CD4-positive, alpha-beta memory T cell (primary cell): ENCODE measurements at places on chromosomes 5 and 9. TPM values are rescaled to one million over a fixed set of nuclear protein-coding genes. Genes with fewer than 3 reads are reported as not detected.
A peak's percentile ranks its signal among the peaks of the same experiment; 100 is the strongest.

GRCh38 chr5:169944115-169944514 lies 36.2 kb downstream of the INSYN2B start:
- no peak for DNase-seq

- DNase-seq, result peak; percentile 77
These were observed 1.0 kb downstream of the ANKH start for GRCh38 chr5:14870337-14871213.

- DNase-seq, result no peak
These were observed 134.5 kb upstream of the SPEF2 start for GRCh38 chr5:35483191-35483590.

DNA sequence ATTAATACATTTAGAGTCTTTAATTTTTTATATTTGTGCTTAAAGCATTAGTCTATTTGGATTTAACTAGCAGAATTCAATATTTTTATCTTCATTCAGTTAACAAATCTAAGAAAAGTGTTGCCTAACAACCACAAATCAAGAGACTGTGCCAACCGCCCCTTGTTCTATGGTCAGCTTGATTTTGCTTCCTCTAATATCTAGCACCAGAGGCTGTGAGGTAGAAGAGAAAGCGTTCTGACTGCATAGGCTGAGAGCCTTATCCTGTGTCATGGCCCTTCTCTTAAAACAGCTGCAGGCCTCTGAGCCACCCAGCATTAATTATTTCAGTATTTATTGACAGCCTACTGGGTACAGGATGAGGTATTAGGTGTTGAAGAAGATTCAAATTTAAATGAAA lies 693.0 kb upstream of the CDH6 start:
- no peak for DNase-seq

DNA sequence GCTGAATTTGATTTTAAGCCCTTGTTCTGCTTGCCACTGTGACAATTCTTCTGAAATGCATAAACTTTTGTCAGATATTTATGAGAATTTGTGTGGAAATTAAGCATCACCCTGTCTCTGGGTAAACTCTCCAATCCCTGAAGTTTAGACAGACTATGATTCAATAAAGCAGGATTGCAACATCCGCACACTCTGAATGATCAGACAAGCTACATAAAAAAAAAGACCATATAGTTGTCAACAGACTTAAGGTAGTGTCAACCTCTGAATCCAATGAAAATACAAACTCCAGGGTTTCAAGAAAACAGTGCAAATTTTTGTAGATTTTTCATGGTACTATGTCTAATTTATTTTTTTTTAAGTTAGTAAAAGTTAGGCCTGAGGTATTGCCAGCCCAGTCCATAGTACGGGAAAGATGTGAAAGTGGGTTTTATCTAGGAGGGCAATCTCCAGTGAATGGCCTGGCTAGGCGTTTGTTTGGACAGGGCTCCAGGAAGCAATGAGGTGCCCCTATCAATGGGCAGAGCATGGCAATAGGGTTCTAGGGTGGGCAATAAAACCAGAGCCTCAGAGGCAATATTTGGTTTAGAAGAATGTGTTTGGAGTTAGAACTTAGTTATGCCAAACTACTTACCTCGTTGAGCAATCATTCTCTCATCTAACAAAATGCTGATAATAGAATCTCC lies 762.6 kb upstream of the SEMA6A start:
- no peak for DNase-seq

GRCh38 chr9:2015581-2016407 lies 647 bp downstream of the SMARCA2 start:
- peak; percentile 58 for DNase-seq

DNA sequence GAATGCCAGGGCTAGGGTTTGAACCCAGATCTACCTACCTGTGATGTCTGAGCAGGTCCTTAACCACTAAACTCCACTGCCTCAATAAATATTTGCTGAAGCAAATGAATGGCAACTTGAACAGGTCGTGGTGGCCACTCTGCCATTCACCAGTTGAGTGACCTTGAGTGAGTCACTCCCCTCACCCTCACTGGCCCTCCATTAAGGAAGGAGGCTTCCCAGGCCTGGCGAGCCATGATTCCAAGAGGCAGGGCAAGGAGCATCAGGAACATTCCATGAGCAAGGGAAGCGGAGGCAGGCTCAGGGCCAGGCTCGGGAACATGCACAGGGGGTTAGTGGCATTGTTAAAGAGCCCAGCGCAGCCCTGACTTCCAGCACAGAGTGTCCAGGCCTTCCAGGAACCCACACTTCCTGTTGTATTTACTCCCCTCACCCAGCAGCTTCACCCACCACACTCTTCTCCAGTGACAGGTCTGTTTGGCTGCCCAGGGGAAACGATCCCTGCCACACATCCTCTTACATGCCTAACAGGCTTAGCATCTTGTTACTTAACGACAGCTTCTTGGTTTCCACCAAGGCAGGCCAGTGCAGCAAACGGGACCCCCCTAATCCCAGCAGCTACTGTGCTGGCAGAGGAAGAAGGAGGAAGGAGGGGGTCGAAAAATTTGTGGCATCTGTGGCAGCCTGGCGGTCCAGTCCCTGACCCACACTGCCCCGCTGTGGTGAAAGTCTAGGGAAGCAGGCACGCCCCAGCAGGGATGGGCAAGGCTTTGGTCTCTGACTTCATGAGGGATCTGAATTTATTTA lies 43.7 kb upstream of the TTC1 start:
- no peak for DNase-seq

- no peak for DNase-seq
These were observed 50.7 kb downstream of the FAM170A start for GRCh38 chr5:119680080-119680479.

DNA sequence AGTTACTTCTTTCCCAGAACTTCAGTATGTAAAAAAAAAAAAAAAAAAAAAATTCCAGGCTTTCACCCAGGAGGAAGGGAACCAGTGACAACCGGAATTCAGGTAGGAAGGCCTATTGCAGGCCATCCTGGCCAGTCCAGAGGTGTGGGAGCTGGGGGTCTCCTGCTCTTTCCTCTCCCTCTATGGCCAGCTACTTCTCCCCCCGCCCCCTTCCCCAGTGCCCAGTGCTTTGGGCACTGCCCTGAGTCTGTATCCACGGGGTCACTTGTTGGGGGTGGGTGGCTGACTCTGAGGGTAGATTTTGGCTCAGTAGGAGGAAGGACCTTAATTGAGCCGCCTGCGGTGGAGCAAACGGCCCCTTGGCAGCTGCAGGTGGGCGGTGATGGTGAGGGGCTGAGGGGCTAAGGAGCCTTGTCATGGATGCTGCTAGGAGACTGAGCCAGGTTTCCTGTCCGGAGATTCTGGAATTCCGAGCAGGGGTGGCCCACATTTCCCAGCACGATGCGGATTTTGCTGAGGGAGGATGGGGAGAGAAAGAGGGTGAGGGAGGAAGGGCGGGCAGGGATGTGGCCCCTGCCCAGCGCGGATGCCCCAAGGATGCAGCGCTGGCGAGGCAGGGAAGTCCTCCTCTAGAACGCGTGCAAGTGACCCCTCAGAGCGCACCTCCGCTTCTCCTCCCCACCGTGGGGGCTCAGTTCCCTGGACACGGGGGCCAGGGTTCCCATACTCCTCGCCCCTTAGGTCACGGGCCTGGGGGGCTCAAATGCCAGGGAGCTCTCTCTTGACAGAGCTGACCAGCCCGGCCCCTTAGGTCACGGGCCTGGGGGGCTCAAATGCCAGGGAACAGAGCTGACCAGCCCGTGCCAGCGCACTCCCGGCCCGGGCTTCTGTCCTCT lies 1.2 kb upstream of the PHF2 start:
- no peak for DNase-seq

DNA sequence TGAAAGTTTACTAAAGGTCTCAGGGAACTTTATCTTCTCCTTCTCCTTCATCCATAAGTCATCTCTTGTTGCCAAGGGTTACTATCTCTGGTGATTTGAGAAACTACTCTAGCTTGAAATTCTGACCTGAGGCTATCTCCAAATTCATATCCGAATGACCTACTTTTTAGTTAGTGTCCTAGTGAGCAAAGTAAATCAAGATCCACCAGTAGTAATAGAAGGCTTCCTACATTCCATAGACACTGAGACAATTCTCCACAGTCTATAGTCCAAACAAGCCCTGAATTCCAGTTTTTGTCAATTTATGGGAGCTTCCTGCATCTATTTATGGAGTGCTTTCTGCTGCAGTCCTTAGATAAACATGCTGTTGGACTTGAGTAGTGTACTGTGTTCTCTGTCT lies 5.0 kb downstream of the IL7R start:
- no peak for DNase-seq

- no peak for DNase-seq
These were observed 167.3 kb upstream of the IRX1 start for GRCh38 chr5:3428334-3428733.

GRCh38 chr9:38066914-38067858 lies 1.8 kb downstream of the SHB start:
- peak; percentile 15 for DNase-seq

DNA sequence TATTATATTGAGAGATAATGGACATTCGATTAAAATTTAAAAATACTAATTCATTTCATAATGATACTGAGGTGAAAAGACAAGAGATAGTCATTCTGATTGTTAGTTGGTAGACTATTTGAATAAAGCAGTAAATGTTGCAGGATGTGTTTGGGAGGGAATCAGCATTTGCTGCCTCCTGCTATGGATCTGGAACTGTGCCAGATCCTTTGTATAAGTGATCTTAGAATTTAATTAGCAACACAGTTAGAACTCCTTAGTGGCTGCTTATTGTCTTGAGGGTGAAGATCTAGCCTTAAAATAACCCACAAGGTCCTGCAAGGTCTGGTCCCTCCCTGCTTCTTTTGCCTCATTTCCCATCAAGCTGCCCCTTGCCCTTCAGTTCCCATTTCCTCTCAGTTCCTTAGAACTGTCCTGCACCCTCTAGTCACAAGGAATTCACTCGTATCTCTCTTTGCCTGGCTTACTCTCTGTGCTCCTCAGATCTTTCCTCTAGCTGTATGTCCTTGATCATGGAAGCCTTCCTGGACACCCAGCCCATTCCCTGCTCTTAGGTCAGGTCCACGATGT lies 12.5 kb downstream of the LECT2 start:
- no peak for DNase-seq

GRCh38 chr5:164688437-164688836 lies 1183.0 kb downstream of the MAT2B start:
- DNase-seq, result no peak

- no peak for DNase-seq
These were observed 1013.4 kb upstream of the COX7C start for GRCh38 chr5:85604378-85604777.

- no peak for DNase-seq
These were observed 69.0 kb downstream of the MEF2C start for GRCh38 chr5:88813805-88814575.

- DNase-seq, result no peak
These were observed 41.5 kb downstream of the UBE2R2 start for GRCh38 chr9:33858423-33858822.

DNA sequence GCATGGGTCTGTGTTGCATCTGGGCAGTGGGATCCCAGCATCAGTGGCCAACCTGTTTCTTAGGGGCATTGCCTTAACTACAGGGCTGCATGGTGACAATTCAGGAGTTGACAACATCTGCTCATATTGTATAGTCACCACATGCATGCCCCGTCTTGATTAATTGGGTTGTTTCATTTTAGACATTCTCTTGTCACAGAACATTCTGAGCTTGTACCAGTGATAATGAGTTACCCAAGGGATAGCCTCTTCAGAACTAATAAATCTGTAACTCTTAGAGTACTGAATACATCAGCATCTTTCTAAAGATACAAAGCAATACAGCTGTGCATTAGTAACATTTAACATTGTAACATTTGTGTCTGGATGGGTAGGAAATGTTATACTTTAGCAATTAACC lies 426.5 kb upstream of the CD180 start:
- no peak for DNase-seq

DNA sequence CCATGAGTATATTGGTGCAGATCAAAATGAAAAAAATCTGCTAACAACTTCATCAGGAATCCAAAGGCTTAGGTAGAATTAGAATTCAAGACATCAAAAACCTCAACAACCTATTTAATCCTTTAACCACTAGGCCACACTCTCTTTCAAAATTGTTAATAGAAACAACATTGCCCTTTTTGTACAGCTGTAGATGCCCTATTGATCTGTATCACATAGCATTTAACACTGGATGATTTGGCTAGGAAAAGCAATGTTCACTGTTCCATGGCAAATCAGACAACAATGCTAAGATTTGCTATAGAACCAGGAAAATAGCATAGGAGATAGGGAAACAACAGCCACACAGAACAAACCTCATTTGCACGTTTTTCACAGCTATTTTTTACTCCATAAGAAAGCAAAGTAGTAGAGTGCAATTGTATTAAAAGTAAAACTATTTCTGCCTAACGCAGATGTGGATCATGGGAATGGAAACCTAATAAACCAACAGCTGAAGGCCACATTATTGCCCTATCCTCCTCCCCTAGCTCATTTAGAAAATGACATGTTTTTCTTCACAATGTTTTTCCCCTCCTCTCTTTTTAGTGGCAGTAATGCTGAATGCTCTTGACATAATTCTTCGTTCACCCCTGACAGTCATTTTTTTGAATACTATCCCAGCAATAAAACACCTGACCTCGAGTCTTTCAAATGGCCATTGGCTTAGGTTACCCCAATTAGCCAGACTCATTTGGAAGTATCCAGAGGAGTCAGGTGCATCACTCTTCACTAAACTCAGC lies 373.0 kb upstream of the CCNH start:
- DNase-seq, result no peak

DNA sequence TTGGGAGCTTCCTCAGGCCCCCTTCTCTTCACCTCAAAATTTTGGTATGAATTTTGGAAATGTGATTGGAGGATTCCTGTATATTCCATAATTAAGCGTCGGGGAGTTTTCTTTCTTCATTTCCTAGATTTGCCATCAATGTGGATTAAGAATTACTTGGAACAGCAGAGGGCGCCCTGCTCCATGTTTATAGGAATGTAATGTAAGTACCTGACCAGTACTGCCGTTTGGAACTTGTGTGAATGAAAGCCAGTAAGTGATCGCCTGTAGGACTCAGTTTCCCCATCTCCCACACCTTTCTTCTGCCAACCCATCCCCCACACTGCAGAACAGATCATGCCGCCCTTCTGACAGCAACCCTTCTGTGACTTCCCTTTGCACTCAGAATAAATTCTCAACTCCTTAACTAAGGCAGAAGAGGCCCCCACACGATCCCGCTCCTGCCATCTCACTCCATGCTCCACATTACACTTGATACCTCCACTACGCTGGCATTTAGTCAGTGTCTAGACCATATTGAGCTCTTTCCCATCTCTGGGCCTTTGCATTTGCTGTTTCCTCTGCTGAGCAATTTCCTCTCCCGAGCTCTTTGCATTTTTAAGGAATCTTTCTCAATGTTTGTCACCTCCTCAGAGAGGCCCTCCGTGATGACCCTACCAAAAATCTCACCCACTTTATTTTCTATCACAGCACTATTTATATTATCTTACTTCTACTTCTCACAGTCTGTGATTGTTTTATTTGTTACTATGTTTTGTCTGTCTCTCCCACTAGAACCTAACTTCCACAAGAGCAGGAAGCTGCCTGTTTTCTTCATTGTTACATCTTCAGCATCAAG lies 79.5 kb upstream of the HTR4 start:
- DNase-seq, result peak; percentile 55

Gene N4BP3
- 1.7 TPM for total RNA-seq

Gene TMEM174
- not detected for total RNA-seq

Gene PSD2
- not detected for total RNA-seq

Gene OLFM1
- not detected for total RNA-seq

Gene MSX2
- total RNA-seq, result not detected

Gene CCDC192
- total RNA-seq, result not detected

Gene BAAT
- 0.15 TPM for total RNA-seq

Gene PLPP7
- total RNA-seq, result not detected

Gene AGXT2
- not detected for total RNA-seq

Gene KCNIP1
- total RNA-seq, result not detected

Gene TBC1D2
- 11.4 TPM for total RNA-seq

Gene LIFR
- total RNA-seq, result 0.42 TPM

Gene SLC4A9
- total RNA-seq, result not detected

Gene ANKRD18B
- 1.2 TPM for total RNA-seq
